ENCODE measurements at places on chromosomes 2 and 18.

GRCh38 chr2:26900831-26901321 is 52.9 kb downstream of the DPYSL5 start:
- DNase-seq, result no peak

- DNase-seq, result no peak
These were observed 118.1 kb downstream of the MYO1B start for GRCh38 chr2:191363267-191363666.

GRCh38 chr2:219416235-219416602 is 2.0 kb upstream of the DES start:
- DNase-seq, result no peak

- no peak for DNase-seq
These were observed 52.2 kb upstream of the GALNT13 start for GRCh38 chr2:153819501-153819900.

DNA sequence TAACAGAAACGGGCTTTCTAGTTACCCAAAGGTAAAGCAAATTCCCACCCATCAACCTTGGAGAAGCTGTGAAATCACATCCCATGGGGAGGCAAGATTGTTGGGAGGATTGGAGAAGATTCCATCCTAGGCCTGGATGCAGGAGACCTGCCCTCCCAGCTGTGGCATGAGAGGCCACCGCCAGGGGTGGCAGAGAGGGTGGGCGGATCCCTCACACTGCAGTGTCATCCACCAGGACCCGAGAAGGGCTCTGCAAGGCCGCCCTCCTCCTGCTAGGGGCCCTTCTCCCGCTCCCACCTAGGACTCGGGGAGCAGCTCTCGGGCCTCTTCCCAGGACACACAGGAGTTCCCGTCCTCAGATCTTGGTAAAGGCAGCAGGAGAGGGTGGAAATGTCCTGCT is 15.5 kb upstream of the ATG16L1 start:
- no peak for DNase-seq

DNA sequence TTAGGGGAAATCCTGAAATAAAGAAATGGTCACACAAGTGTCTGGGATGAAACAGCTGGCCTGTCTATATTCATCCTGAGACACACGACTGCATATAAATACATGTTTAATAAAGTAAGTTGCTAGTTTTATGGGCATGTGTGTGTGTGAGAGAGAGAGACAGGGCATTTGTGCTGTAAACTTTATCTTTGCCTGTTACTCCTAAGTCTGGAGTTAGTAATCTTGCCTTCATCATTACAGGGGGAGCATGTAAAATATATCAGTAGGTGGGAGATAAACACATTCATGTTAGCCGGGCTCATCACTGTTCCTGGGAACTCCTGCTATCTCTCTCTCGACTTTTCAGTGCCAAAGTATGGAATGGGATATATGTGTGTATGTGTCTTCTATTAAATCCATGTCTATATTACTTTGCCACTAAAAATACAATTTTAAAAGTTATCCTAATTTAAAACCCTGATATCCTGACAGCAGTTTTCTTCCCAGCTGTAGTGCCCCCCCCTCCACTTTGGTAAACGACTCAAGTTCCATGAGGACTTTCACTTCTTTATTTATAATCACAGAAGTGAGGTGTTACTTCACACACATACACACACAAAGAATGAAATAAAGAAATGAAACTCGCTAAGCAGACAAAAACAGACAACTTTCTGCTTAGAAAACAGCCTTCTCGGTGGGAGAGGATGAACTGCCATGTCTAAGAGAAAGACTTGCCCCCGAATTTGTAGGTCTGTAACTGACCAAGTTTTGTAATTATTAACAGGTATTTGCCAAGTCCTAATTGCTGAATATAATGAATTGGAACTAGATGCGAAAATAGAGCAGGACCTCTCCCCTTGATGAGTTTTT is 947 bp downstream of the ZEB2 start:
- no peak for DNase-seq

GRCh38 chr2:111226876-111227700 is 106.4 kb downstream of the BCL2L11 start:
- no peak for DNase-seq

DNA sequence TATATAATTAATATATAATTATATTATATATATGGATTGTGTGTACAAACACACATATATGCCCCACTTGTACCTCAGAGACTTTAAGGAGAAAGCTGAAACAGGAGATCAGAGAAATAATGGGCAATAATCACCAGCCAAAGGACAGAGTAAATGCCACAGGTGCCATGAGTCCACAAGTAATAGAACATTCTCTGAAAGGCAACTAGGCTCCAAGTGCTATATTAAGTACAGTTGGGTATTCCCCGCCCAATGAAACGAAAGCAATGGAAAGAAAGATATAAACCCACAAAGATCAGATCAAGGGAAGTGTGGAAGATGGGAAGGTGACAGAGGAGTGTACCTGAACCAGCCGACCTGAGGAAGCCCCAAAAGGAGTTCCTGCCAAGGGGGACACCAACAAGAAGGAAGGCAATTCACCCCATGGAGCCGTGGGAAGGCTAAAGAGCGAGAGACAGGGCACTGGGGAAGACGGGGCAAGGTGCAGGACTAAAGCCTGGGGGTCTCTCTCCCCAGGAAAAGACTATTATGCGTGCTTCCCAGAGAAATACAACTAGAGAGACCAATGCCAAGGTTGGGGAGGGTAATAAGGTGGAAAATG is 19.0 kb downstream of the DYM start:
- DNase-seq, result no peak

- DNase-seq, result no peak
These were observed 96.6 kb downstream of the RAPH1 start for GRCh38 chr2:203438528-203438927.

DNA sequence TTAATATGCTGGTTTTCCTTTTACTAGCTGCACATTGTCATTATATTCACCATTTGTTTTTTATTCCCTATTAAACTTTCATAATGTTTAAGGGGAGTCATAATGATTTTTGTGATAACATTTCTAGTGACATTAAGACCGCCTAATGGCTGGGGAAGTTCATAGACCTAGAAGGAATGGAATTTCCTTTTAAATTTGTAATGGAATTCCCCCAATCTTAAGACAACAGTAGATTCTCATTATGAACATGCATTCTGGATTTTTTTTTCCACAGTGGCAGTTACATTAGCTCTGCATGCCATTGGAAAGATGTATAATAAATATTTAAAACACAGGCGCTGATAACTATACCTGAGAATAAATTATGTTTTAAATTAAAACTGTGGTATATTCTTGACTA is 8.4 kb downstream of the YPEL5 start:
- no peak for DNase-seq

DNA sequence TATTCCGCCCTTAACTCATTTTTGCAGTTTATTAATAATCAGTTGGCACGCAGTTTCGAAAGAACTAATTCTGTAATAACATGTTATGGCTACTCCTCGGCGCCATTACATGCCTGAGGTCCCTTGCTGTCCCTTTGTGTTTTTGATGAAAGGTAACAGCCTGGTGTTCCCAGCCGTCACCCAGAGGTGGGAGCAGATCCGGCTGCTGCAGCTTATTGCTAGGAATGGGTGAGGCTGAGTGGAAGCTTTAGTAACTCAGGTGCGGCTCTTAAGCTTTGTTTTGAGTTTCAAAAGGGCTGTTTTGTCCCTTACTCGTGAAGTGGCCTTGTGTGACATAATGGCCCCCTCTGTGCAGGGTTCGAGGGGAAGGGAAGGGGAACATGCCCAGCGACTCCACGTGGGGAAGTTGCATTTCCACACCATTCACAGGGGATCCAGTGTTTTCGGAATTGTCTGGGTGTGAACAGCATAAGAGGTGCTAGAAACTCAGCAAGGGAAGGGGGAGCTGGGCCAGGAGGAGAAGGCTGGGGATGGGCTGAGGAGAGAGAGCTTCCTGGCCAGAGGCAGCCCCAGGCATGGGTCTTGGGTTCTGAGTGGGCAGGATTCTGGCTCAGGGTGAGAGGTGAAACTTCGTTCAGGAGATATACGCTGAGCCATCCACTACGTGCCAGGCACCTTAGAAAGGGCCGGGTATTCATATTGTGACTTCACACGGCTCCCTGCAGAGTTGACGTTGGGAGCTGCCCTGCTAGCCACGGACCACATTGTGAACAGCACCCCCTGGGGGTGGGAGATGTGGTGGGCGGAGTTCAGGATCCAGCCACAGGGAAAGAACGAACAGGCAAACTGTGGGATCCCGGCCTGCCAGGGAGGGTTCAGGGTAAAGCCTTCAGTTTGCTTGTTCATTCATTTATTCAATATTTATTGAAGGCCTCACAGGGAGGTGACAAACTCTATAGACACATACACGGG is 84.4 kb downstream of the TGOLN2 start:
- DNase-seq, result peak; percentile 7

GRCh38 chr2:46780801-46781445 is 134.7 kb downstream of the MCFD2 start:
- no peak for DNase-seq

GRCh38 chr2:100178085-100178788 is 35.8 kb upstream of the AFF3 start:
- DNase-seq, result no peak

GRCh38 chr2:178257127-178257526 is 62.8 kb downstream of the OSBPL6 start:
- DNase-seq, result no peak

DNA sequence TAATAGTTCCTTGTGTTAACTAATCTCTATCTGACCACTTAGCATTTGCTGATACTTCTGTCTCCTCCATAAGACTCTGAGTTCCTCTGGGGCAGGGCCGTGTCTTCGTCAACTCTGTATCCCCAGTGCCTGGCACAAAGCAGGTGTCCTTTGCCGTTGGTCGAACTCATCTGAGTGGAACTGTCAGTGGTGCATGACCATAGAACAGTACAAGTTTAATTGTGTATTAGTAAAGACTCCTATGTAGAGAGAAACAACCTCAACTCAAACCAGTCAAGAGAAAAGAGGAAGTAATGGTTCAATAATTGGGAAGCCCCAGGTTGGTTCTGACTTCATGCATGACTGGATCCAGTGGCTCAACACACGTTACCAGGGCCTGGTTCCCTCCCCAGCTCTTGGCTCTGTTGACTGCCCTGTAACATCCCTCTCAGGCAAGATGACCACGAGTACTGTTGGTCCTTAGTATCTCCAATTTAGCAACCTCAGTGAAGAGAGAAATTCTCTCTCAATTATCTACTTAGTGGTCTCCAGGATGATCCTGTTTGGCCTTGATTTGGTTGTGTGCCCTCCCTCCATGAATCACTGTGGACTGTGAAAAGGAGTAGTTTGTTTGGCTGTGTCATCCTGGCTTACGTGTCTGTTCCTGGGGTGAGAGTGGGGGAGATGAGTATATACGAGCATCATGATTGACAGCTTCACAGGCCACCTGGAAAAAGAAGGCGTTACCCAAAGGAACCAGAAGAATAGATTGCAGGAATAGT is 58.5 kb upstream of the MSH6 start:
- no peak for DNase-seq

All from stimulated activated CD4-positive, alpha-beta T cell treated with anti-CD3 and anti-CD28 coated beads, Interleukin-15, amount 100 ng/mL, for 1 hour (primary cell).